Stimulated activated CD4-positive, alpha-beta T cell treated with anti-CD3 and anti-CD28 coated beads, Interleukin-1b, Interleukin-23, amount 100 ng/mL, for 48 hours (primary cell): ENCODE measurements at places on chromosomes 7 and 10.

- DNase-seq = no peak
Measured at GRCh38 chr7:31688372-31688771, 1.4 kb downstream of the PPP1R17 start.

GRCh38 chr10:74246495-74246894, 95.5 kb downstream of the ADK start:
- DNase-seq = no peak

DNA sequence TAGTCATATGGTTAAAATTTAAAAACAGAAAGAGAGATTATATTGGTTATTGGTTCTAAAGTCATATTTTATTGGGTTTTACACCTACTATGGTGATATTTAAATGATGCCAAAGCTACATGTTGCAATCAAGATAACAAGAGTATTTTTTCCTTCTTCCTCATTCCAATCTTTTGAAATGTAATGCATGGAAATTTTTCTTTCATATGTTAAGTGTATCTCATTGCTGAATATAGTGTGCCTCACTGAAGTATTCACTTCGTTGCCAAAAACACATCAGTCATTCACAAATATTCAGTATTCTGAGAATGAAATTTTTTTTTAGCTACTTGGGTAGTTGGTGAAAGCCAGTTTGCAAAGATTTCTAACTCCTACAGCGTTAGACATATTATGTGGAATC, 19.5 kb downstream of the HDAC9 start:
- no peak for DNase-seq

- no peak for DNase-seq
Measured at GRCh38 chr10:47013507-47014154, 102.4 kb downstream of the PTPN20 start.

DNA sequence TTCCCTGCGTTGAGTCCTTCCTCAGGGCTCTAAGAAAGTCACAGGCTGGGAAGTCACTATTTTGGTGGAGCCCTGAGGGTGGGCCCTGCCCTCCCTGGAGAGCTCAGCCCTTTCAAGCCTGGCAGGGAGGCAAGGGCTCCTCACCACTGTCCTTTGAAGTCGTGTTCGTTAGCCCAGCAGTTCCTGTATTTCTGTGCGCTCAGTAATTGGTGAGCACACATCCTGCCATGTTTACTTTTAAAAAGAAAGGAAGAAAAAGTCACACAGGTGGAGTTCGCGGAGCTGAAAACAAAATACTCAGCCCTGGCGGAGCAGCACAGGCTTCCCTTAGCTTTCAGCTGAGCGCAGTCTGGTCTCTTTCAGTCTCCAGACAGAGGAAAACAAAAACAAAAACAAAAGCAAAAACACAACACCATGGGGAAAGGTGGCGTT, 37.1 kb downstream of the PRKCQ start:
- peak; percentile 42 for DNase-seq

- DNase-seq = peak; percentile 74
Measured at GRCh38 chr7:30740417-30741181, 11.3 kb upstream of the INMT start.

GRCh38 chr7:141444961-141445360, 106.2 kb upstream of the AGK start:
- DNase-seq = no peak

GRCh38 chr7:3520206-3520605, 219.2 kb downstream of the SDK1 start:
- DNase-seq = no peak

DNA sequence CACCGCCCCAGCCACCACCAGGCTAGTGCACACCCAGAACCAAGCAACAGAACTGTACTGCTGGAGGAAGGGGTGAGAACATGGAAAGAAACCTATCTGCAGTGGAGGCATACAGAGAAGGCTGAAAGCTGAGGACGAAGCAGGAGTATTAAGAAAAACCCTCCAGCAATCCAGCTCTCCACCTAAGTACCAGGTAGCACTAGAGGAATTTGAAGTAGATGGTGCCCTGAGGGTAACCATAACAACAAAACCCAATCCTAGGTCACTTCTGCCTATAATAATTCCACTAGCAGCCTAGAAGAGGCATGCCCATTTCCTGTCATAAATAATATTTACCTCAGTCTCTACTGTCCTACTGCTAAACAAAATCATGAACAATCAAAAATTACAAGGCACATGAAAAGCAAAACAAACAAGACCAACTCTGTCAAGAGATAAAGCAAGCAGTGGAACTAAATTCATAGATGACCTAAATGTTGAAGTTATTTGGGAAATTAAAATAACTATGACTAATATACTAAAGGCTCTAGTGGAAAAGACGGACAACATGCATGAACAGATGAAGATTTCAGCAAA, 51.1 kb downstream of the HYCC1 start:
- no peak for DNase-seq
